IPS-NIHi11 (cell line): ENCODE measurements at places on chromosomes 3 and 15.

GRCh38 chr3:72375237-72376076, 472.8 kb downstream of the SHQ1 start:
- no peak for DNase-seq

DNA sequence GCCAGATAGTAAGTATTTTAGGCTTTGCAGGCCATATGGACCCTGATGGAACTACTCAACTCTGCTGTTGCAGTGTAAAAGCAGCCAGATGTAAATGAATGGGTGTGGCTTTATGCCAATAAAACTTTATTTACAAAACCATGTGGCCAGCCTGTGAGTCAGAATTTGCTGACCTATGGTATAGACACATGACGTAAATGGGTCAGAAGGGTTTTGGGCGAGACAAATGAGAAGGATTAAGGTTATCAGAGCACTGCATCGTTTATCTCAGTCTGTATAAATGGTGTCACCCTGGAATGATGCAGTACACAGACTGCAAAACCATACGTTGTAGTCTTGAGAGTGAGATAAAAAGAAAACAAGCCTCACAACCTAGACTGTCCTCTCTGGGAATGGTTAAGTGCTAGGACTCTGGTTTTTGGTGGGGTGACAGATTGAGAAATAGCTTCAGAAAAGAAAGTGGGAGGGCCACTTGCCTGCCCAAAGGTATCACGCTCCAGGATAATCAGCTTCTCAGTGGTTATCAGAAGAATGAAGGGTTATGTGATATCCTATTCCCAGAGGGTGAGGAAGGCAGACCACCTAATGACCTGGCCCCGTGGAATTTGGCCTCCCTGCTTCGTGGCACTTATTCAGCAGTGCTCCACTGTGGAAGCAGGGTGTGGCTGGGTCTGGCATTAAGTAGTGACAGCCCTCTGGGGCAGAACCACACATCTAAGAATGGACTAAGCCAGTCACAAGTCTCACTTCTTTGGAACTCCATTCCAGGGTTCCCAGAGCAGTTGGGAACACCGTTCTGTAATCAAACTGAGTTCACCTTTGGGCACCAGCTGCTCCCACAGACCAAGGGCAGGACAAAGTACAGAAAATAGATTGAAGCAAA, 46.1 kb downstream of the ABHD5 start:
- no peak for DNase-seq

DNA sequence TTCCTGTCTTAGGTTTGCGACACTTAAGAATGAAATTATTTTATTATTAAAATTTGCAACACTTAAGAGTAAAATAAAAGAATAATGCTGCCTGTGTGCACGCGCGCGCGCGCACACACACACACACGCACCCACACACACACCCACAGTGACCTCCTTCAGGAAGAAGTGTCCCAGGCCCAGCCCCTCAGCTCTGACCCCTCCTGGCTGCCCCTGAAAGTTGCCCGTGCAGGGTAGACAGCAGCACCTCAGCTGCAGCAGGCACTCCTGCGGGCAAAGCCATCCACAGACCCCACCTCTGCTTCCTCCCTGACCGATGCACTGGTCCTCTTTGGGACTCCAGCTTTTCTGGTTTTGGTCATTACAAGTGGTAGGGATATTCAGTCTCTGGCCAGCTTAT, 478.2 kb downstream of the NTRK3 start:
- no peak for DNase-seq

- DNase-seq: peak; percentile 86
Measured at GRCh38 chr15:89740137-89740536, 10.9 kb downstream of the MESP1 start.

DNA sequence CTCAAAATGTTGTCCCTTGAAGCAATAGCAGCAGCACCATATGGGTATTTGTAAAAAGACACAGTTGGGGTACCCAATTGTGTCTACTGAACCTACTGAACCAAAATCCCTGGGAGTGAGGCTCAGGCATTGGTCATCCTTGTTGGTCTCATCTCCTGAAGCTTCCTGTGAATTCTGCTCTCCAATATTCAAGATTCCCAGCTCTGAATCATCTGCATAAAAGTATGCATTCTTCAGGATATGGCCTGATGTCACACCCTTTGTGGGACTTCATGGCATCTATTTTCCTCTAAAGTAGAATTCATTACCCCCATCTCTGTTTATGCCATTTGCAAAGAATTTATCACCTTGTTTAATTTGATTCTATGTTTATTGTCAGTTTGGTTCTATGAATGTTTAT, 13.3 kb upstream of the PTX3 start:
- no peak for DNase-seq

GRCh38 chr3:171949554-171949953, 89.8 kb upstream of the FNDC3B start:
- DNase-seq: no peak

DNA sequence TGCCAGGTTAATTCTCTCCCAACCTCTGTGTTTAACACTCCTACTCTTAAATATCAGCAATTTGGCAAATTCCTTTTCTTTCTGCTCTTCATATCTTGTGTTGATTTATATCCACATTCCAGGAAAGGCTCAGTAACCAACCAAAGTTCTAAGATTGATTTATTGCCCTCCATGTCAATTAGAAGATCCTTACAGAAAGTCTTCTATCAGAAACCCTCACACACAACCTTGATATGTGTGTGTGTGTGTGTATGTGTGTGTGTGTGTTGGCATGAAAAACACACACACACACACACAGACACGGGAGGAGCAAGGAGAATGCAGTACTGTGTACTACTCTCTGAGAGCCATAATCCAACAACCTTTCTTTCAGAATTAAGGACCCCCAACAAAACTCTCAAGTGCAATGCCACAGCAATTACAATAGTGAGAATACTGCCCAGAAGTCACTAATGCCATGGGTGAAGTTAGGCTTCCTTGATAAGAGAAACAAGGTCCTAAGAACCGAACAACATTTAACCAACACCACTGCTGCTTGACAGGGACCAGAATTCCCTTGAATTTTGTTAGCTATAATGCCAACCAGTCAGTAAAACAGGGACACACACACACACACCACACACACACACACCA, 1.1 kb downstream of the LSAMP start:
- no peak for DNase-seq

DNA sequence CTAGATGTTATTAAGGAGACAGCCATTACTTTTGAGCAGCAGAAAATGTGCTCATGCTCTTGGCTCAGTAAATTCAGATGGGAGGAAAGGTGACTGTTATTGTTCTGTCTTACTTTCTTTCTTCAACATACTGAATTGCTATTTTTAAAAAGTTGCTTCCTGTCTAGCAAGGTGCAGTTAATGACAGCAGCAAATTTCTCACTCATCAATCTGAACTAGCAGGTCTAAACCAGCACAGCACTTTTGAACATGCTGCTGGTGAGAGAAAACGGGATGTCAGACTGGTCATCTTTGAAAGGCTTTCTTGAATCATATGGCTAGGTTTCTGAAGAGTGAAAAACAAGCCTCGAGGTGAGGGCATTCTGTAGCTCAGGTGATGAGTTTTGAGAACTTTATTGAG, 384.7 kb downstream of the MFSD1 start:
- no peak for DNase-seq
